Karpas-422 (cell line): ENCODE measurements at places on chromosomes 3 and 15. TPM values are rescaled to one million over a fixed set of nuclear protein-coding genes. Genes with fewer than 3 reads are reported as not detected.

LRRIQ4 gene
- 0.07 and 0.22 TPM in 2 replicates for total RNA-seq

FAN1 gene
- total RNA-seq = 18.1 and 43.1 TPM in 2 replicates

CYP1A2 gene
- total RNA-seq = not detected in 2 replicates

EIF4E3 gene
- not detected in 2 replicates for total RNA-seq

PML gene
- total RNA-seq = 15.4 and 21.5 TPM in 2 replicates

ANKUB1 gene
- total RNA-seq = not detected in 2 replicates

TM4SF1 gene
- not detected in 2 replicates for total RNA-seq

DPPA4 gene
- total RNA-seq = not detected in 2 replicates

P4HTM gene
- 36.1 and 86.7 TPM in 2 replicates for total RNA-seq

CACNA1D gene
- total RNA-seq = not detected in 2 replicates

AQP9 gene
- not detected in 2 replicates for total RNA-seq

SLC22A14 gene
- total RNA-seq = not detected in 2 replicates

KLHL6 gene
- total RNA-seq = 41.1 and 50.9 TPM in 2 replicates

HTD2 gene
- 5.4 and 19.9 TPM in 2 replicates for total RNA-seq

GOLGA8R gene
- total RNA-seq = 0.07 TPM in 1 of 2 replicates, not detected in the other

FBXO40 gene
- total RNA-seq = not detected in 2 replicates

ZNF80 gene
- not detected in 2 replicates for total RNA-seq

XIRP1 gene
- not detected in 2 replicates for total RNA-seq

IL5RA gene
- not detected in 2 replicates for total RNA-seq

SYNM gene
- not detected in 2 replicates for total RNA-seq

SHC4 gene
- total RNA-seq = 0.22 TPM in 1 of 2 replicates, not detected in the other

RTP4 gene
- total RNA-seq = 1.8 and 3.4 TPM in 2 replicates

SCN11A gene
- 0.07 TPM in 1 of 2 replicates, not detected in the other for total RNA-seq

NMNAT3 gene
- not detected in 2 replicates for total RNA-seq
